ENCODE measurements at places on chromosomes 2 and 18.
A peak's percentile ranks its signal among the peaks of the same experiment; 100 is the strongest.

GRCh38 chr2:88692187-88692586 is 714 bp downstream of the RPIA start:
- no peak for DNase-seq

GRCh38 chr2:176067589-176068418 is 16.0 kb downstream of the EVX2 start:
- DNase-seq: no peak

DNA sequence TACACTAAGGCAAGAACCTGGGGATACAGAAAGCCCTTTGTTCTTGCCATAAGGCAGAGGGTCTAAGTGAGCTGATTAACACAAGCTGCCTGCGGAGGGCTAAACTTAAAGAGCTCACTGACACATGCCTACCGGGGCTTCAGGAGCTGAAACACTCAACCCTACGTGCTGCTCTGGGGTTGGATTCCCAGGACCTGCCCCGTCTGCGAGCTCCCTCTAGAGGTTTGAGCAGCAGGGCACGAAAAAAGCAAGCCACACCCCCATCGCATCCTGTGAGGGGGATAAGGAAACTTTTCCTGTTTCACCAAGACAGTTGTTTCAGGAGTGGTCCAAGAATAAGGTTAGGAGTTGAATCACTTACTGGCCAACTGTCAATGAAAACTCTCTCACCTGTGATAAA is 562.1 kb downstream of the TMX3 start:
- DNase-seq: no peak

DNA sequence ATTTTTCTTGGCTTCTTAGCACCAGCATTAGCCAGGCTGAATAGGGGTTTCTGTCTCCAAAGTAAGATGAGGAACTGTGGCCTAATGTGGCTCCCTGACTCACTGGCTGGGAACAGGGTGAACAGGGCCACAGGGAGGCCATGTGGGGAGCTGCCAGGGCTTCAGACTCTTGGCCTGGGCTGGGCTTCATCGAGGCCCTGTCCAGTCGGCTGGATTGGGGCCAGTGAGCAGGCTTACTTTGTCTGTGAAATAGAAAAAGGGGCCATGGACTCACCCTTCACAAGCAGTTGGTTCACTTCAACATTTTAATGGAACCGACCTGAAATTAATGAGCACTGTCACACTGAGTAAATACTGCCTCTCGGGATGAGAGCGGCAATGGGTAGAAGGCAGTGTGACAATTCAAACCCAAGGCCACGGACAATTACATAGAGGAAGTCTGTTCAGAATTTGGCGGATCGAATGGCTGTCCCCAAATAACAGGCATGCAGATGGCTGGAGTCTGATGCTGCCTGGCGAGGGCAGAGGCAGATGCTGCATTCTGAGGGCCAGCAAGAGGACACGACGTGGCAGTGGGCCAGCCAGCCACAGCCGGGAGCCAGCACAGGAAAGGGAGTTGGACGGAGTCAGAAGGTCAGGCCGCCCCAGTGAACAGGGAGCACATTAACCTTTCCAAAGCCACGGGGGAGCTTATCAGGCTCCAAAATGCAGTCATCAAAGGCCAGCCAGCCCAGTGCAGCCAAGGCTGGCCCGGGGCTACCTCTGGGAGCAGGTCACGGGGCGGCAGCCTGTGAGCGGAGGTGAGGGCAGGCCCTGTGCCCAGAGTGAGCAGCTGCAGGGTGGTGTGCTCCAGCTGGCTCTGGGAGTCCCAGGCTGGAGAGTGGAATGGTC is 146.6 kb upstream of the REV1 start:
- DNase-seq: no peak

- DNase-seq: no peak
Observed at GRCh38 chr2:65746931-65747675, 314.7 kb upstream of the SPRED2 start.

DNA sequence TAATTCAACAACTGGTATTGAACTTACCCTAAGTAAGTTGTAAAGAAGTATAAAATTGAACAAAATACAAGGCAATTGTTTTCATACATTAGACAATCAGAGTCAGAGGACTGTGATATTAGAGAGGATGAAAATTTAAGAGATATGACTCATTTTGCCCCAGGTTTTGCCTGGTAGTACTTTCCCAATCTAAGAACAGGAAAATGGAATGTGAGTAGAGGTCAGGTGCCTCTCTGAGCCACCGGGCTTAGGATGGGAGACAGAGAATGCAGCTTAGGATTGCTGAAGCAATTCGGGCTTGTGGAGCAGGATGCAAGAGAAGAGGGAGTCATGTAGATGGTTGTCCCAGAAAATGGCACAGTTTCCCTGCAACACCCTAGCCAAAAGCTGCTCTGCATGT is 219.7 kb upstream of the CHST9 start:
- no peak for DNase-seq

GRCh38 chr2:240351826-240352426 is 83.5 kb upstream of the GPC1 start:
- no peak for DNase-seq

DNA sequence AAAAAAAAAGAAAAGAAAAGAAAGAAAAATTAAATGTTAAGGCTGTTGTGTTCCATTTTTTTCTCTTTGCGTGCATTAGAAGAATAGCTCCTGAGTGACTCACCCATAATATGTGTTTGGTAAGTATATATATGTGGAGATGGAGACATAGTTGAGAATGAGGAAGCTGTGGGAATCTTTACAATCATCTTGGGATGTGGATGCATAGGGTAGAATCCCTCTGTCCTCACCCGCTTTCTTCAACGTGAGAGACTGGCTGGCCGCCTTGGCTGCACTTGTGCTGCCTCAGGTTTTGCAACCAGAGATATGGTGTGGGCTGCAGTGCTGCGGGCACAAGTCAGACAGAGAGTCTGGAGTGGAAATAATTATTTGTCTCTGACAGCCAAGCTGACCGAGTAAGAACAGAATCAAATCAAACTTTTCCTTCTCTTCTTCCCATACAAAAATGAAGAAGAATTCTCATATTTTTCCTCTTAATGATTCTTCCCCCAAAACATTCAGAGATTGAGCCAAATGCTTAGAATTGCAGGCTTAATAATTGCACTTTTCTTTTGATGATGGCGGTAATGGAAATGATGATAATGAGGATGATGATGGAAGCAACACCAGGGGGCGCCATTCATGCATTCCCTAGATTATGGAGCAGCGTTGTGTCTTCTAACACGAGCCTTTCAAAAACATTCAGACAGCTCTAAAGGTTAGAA is 48.5 kb downstream of the SERPINB7 start:
- DNase-seq: peak; percentile 24

GRCh38 chr2:152099367-152100050 is 665 bp upstream of the CACNB4 start:
- DNase-seq: no peak

- DNase-seq: no peak
Observed at GRCh38 chr2:73736378-73736777, 767 bp downstream of the TPRKB start.

DNA sequence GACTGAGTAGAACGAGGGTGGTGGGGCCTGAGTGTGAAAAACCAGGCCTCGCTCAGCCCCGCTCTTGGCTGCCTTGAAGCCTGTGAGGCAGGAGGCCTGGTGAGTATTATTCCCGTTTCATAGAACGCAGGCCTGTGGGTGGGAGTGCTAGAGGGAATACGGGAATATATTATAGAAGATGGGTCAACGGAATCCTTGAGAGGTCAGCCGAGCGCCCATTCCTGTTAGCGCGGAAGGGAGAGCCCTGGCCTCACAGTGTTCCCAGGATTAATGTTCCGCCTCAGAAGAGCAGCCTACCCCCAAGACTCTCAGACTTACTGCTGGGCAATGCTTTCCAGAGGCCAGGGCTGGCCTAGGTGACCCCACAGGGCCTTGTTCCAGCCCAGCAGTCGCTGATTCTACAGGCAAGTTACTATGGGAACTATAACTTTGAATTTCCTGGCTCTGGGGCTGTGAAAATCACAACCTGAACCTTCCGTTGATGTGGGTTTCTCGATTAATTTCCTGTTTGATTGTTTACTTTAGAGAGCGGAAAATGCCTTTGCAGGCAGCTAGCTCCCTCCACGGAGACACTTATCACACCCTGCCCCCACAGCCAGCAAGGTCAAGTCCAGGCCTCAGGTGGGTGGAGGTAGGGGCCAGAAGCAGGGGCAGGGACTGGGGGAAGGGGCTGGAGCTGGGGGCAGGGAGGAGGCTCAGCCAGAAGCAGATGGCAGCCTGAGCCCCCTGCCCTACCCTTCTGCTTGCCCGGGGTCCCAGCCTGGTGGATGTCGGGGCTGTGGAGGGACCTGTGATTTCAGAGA is 108.3 kb downstream of the SMAD7 start:
- peak; percentile 87 for DNase-seq

DNA sequence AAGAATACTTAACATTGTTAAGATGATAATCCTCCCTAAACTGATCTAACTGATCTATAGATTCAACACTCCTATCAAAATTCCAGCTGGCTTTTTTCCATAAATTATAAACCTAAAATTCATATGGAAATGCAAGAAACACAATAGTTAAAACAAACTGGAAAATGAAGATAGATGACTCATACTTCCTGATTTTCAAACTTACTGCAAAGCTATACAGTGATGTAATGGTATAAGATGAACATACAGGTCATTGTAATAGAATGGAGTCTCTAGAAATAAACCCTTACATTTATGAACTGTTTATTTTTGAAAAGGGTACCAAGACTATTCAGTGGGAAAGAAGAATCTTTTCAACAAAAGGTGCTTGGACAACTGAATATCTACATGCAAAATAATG is 32.3 kb downstream of the UBXN4 start:
- no peak for DNase-seq

- no peak for DNase-seq
Observed at GRCh38 chr2:217941886-217942728, 60.7 kb downstream of the TNS1 start.

DNA sequence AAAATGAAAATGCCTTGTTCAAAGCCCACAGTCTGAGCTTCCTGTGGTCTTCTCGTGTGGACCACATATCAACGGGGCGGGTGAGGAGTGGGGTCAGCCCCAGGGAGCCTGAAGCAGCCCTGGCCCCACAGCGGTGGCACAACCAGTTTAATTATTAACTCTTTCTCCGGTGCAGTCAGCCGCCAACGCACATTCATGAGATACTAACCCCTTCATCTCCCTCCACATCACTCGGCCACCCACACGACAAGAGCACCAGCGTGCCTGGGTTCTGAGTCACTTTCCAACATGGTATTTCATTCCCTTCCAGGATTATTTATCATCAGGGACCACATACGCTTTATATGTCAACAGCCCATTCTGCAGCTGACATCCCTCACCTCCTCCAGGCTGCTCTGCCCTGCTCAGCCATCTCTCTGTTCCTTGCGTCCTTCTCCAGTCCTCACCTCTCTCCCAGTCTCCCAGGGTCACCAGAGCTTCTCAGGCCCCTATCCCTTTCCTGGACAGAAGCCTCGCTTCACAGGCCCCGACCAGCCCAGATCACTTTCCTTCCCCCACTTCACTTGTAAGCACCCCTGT is 48.0 kb upstream of the ID2 start:
- DNase-seq: no peak

GRCh38 chr2:37037771-37038170 is 46.4 kb downstream of the HEATR5B start:
- no peak for DNase-seq

GRCh38 chr2:71793926-71794325 is 340.6 kb downstream of the DYSF start:
- DNase-seq: no peak

GRCh38 chr18:76450452-76451395 is 44.3 kb downstream of the ZNF516 start:
- DNase-seq: no peak

GRCh38 chr2:224927646-224928173 is 114.6 kb downstream of the DOCK10 start:
- DNase-seq: peak; percentile 67

DNA sequence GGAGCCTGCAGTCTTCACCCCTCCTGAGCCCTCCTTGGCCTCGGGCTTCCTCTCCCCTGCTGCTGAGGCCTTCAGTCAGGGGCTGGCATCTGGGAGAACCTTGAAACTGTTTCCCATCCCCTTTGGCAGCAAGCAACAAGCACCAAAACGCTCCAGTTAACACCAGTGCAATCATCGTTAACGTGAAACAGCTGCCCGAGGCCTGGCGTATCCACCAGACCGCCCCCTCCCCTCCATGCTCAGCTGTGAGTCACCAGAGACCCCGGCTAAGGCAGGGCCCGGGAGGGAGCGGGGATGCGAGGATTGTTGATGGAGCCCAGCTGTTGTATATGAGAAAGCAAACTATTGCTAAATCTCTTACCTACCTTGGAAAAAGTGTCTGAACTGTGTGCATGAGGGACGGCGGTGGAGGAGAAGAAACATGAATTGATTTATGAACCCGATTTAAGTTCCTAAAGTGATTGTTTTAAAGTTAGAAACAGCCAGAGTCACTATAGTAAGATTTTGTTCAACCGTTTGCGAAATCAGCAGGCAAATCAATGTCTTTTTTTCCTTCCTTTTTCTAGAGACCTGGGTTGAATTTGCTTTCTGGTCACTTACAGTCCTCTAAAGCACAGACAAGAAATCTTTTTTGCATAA is 5.2 kb downstream of the ZFP36L2 start:
- DNase-seq: peak; percentile 26

- DNase-seq: no peak
Observed at GRCh38 chr2:56195563-56195962, 11.8 kb downstream of the CCDC85A start.

All from CD4-positive, alpha-beta T cell treated with Interleukin-4 for 1 hour (primary cell).